Left colon (tissue), 2 donors: ENCODE measurements at places on chromosomes 3 and 15.

DNA sequence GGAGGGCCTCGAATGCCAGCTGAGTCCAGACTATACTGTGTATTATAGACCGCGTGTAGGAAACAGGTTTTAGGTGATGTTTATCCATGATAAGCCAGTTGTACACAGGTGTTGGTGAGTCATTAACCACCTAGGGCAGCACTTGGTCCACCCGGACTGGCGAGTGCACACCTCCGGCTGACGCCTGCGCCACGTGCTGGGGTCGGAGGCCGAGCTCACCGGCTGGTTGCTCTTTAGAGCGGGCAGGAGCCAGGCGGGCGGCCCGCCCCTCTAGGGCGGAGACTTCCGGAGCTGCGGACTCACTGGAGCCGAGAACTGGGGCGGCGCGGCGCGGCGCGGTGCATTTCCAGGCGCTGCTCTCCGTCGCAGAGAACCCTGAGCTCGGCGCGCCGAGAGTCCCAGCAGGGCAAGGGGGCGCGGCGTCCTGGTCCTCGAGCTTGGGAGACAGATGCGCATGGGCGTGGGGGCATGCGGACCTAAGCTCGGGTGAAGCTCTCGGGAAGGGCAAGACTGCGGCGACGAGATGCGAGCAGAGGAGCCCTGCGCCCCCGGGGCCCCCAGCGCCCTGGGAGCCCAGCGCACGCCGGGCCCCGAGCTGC lies at the start of gene ESYT3:
Gene ESYT3, plus strand, starts transcription at position 341 of the 599 bp plus-strand sequence. Its CDS starts 183 bp downstream, at position 524.
- peak; percentile 78 for DNase-seq

GRCh38 chr3:45462522-45463265 lies 74.3 kb downstream of the LARS2 start:
- no peak for DNase-seq

GRCh38 chr3:126441256-126441880 lies 34.3 kb downstream of the ZXDC start:
- DNase-seq, result no peak

- no peak for DNase-seq
These were observed 70.9 kb downstream of the IMPG2 start for GRCh38 chr3:101249522-101249921.

DNA sequence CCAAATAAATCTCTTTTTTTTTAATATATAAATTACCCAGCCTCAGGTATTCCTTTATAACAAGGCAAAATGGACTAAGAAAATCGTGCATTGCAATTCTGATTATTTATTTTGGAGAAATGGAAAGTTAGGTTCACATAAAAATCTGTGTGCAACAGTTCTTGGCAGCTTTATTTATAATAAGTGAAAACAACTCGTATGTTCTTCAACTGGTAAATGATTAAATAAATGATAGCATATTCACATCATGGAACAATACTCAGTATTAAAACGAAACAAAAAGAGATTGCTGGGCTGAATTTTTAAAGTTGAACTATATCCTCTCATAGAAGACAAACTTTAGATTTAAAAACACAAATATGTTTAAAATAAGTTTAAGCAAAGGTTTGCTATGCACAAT lies 176.3 kb upstream of the ZNF385D start:
- DNase-seq, result no peak

GRCh38 chr15:35321926-35322325 lies 224.0 kb downstream of the DPH6 start:
- DNase-seq, result no peak

GRCh38 chr3:45506751-45507391 lies 87.7 kb upstream of the LIMD1 start:
- DNase-seq, result no peak

GRCh38 chr3:23079976-23080375 lies 123.2 kb upstream of the UBE2E2 start:
- peak; percentile 60 for DNase-seq

GRCh38 chr15:29712149-29712885 lies 110.0 kb downstream of the TJP1 start:
- DNase-seq, result no peak

DNA sequence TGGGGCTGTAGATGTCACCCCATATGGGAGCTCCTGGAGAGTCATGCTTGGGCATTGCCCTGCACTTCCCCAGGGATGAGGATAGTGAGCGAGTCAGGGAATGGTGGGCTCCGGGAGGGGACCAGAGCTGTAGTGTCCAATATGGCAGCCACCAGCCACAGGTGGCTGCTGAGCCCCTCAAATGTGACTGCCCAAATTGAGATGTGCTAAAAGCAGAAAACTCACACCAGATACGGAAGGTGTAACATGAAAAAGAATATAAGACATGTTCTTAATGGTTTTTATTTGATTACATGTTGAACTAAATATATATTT lies 31.7 kb downstream of the GRIP2 start:
- no peak for DNase-seq

- DNase-seq, result no peak
These were observed 82.7 kb downstream of the SLC25A26 start for GRCh38 chr3:66303491-66303901.
